Non-pigmented ciliary epithelial cell (primary cell): ENCODE measurements at places on chromosomes 13 and 19.
A peak's percentile ranks its signal among the peaks of the same experiment; 100 is the strongest.

GRCh38 chr19:10796653-10797052, 39.4 kb downstream of the TMED1 start:
- DNase-seq, result no peak

GRCh38 chr13:89217813-89218212, 1546.6 kb downstream of the SLITRK5 start:
- DNase-seq, result no peak

DNA sequence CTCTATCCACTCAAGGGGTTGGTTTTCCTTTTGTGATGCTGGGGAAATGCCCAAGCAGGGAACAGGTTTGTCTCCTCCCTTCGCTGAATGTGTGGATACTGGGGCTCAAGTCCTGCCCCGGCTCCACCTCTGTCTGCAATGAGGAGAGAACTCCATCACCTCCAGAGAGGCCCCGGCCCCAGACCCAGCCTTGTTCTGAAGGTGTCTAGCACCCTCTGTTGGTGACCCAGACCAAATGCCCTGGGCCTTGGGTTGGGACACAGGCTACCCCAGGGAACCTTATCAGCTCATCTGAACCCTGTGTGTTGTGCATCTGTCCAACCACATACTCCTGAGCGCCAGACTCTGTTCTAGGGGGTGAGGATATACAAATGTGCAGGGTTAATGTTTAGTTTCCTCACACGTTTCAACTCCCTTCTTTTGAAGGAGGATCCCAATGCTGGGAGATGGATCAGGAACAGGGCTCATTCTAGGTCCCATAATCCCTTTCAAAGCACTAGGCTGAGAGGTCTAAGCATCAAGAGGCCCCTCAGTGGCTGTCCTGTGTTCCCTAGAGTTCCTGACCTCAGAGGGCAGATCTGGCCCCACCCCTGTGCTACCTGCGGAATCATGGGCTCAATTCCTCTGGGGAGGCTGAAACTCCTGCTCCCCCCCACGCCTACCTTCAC, 112.5 kb upstream of the SLC7A1 start:
- no peak for DNase-seq

GRCh38 chr19:12786952-12787351, 4.3 kb upstream of the JUNB start:
- no peak for DNase-seq

DNA sequence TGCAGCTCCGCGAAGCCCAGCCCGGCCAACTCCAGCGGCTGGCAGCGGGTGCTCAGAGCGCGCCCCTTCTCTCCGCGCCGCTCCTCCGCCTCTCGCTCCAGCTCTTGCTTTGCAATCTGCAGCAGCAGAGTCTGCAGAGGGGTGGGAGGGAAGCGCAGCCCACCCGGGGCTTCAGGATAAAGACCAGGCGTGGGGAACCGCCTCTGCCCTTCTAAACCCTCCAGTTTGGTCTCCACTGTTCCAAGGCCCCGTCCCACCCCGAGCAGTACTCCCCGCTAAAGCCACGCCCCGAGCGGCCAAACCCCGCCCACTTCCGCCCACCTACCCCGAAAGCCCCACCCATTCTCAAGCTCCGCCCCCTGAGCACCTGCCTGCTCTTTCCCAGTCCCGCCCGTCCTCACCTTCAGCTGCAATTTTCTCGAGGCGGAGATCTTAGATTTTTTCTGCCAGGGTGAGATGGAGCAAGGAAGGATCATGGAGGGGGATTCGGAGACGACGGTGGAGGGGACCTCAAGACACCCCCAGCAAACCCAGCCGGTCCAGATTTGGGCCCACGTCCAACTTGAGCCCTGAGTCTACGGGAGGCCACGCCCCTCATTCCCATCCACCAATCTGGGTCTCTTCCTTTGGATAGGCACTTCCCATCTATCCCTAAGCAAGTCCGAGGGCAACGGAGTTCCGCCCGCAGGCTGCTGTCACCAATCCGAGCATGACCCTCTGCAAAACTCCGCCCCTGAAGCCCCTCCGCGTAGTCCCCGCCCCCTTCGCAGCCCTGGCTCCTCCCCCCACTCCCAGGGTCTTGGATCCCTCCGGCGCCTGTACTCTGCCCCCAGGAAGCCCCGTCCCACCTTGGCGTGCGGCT, 1.1 kb downstream of the TNNI3 start:
- DNase-seq, result no peak

GRCh38 chr13:48892053-48892687, 83.5 kb upstream of the FNDC3A start:
- DNase-seq, result peak; percentile 84

- DNase-seq, result no peak
Observed at GRCh38 chr13:89315287-89315686, 1644.1 kb downstream of the SLITRK5 start.

DNA sequence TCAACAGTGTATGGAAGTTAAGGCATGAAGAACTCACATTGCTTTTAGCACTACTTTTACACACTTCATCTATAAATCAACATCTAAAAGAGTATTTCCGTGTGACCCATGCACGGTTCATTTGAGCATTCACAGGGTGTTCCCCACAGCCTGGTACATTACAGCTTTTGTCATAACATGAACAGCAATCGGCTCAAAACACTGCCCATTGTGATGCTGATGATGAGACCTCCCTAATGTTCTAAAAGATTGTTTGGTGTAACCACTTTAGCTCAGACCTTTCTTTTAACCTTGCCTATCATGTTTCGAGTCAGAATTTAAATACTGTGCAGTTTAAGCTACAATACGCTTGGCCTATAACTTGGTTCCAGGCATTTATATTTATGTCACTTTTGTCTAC, 4.1 kb upstream of the KLF5 start:
- DNase-seq, result no peak

- no peak for DNase-seq
Observed at GRCh38 chr19:52020506-52020905, 7.7 kb downstream of the ZNF614 start.

GRCh38 chr13:102907016-102907756, 61.4 kb downstream of the ERCC5 start:
- DNase-seq, result no peak

DNA sequence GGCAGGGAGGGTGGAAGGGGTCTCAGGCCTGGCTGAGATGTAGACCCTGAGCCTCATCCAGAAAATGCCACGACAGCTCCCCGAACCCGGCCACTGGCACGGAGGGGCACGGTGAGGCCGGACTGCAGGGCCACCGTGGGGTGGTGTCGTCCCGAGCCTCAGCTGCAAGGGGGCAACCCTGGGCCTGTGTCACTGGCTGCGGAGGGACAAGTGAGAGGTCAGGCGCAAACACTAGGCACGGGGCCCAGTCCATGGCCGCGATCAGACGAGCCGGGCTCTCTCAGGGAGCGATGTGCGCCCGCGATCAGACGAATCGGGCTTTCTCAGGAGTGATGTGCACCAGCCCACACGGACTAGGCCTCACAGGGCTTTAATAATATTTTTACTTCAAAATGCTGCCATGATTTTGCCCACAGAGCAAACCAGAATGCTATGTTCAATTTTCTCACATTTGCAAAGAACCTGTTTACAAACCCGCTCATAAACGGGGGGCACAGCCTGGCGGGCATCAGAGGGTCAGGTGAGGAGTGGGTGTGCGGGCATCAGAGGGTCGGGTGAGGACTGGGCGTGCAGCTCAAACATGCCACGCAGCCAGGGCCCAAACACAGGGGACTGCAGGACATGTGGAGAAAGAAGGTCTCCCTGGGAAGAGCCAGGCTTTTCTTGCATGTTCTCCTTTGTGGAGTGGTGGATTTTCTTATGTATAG, 42.6 kb upstream of the C13orf46 start:
- no peak for DNase-seq

GRCh38 chr13:113013878-113014751, 45.1 kb downstream of the MCF2L start:
- no peak for DNase-seq

DNA sequence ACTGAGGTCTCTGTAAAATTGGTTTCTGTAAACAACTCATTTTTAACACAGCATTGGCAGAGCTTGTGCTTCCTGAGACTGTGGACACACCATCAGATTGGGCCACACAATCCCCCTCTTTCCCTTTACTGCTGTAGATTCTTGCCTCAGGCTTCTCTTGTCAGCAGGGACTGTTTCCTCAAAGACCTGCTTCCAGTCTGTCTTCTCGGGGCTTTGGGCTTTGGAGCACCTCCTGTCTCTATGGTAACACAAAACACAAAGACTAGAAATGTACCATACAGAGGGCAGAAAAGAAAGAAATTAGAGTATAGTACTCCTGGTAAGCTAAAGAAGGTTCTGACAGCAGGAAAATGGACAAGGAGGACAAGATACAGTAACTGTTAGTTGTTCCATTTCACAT, 484.5 kb downstream of the DIAPH3 start:
- no peak for DNase-seq

DNA sequence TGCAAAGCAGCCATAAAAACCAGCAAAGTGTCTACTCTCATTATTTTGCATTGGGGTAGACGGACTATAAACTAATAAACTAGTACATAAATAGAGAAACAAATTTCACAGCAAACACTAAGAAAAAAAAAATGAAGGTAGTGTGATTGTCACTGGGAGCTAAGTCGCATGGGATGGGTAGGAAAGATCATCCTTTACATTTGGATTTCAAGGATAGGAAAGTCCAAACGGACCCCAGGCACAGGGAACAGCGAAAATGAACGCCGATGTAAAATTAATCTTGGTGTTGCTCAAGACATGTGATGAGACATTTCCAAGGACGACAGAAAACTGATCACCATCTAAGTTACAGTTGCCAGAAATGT, 690 bp upstream of the SGTA start:
- DNase-seq, result no peak

DNA sequence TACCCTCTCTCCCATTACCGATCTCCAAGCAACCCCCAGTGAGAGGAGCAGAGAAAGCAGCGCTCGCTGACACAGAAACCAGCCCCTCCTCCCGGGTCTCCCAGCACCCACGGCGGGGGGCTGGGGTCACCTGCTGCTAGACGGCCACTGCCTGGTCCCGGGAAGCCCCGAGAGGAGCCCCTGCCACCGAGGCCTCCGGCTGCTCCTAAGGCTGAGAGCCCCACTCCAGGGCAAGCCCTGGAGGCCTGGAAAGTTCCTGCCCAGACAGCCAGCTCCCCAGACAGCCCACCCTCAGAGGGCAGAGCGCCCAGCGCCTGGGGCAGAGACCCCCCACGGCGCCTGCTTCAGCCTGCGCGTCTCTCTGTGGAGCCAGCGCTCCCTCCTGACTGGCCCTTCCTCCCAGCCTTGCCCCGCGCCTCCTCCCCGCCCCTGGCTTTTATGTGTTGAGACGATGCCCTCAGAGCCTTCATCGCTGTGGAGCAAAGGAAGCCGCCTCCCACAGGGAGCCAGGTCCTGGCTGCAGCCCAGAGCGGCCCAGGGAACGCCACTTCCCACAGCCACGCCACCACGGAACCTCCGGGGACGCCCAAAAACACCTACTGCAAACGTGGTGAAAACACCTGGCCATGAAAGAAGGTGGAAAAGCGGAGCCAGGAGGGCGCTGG, 51.1 kb downstream of the MLLT1 start:
- no peak for DNase-seq

GRCh38 chr13:19179916-19180315, 1.7 kb downstream of the TUBA3C start:
- no peak for DNase-seq

GRCh38 chr13:78201411-78201810, 282.8 kb upstream of the EDNRB start:
- no peak for DNase-seq

- DNase-seq, result no peak
Observed at GRCh38 chr19:19540715-19541515, 2.9 kb downstream of the CILP2 start.

DNA sequence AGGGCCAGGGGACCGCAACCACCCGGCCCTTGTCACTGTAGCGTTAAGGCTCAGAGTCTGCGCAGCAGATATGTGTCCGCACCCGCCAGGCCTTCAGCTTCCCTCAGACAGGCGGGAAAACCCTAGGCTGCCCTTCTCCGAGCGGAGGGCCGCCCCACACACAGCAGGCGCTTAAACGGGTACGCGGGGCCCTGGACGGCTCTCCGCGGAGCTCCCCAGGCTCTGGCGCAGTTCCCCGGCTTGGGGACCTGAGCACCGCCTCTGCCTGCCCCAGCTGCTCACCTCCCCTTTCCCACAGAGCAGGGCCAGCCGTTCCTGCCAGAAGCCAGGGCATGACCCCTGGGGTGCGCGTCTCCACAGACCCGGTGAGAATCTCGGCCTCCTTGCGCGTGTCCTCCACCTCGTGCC, 593 bp downstream of the ZNF135 start:
- no peak for DNase-seq

- DNase-seq, result no peak
Observed at GRCh38 chr13:113630804-113631203, 27.2 kb downstream of the ATP4B start.

DNA sequence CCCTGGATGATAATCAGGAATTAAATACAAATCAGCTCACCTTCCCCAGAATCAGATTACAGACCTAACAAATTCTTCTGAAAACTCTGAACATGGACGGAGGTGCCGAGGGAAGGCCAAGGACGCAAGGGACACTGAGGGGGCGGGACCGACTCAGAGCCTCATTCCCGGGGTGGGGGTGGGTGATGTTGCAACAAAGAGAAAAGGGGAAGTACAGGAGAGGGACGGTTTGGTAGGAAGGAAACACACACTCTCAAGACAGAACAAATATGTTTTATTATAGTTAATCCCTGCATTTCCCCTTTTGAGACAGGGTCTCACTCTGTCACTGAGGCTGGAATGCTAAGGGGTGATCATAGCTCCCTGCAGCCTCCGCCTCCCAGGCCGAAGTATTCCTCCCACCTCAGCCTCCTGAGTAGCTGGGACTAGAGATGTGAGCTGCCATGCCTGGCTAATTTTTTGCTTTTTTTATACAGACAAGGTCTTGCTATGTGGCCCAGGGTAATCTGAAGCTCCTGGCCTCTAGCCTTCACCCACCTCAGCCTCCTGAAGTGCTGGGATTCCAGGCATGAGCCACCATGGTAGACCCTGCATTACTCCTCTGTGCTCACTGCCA, 786 bp upstream of the LILRA2 start:
- no peak for DNase-seq

GRCh38 chr13:109840201-109840892, 54.0 kb upstream of the IRS2 start:
- DNase-seq, result peak; percentile 60

DNA sequence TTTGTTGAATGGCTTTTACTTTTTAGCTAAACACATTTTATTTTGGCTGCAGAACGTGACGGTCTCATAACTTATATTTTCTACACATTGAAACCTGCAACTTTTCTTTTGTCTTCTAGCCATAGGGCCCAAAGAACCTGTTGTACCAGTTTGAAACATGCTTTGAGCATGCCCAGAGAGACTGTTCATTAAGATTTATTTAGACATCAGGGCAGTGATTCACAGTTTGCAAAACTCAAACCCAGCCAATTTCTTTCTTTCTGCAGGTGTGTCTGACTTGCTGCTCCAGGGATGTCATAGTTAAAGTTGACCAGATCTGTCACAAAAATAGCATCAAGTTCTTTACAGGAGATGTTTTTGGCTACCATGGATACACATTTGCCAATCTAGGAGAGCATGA, 22.0 kb downstream of the SAE1 start:
- no peak for DNase-seq
